Activated CD8-positive, alpha-beta T cell treated with anti-CD3 and anti-CD28 coated beads for 36 hours (primary cell): ENCODE measurements at places on chromosomes 11 and 22. TPM values are rescaled to one million over a fixed set of nuclear protein-coding genes. Genes with fewer than 3 reads are reported as not detected.

Gene GSTT2B
- total RNA-seq: not detected

Gene HSPB2
- total RNA-seq: not detected

Gene PHLDA2
- total RNA-seq: 3.7 TPM

Gene EMID1
- total RNA-seq: 0.14 TPM

Gene NOL12
- total RNA-seq: 36.8 TPM

Gene TMA7B
- total RNA-seq: 2.2 TPM

Gene PGA5
- not detected for total RNA-seq

Gene OR4A16
- total RNA-seq: not detected

Gene DRICH1
- total RNA-seq: 0.23 TPM

Gene TSSK2
- total RNA-seq: not detected

Gene GPR83
- total RNA-seq: 0.11 TPM

- no peak for DNase-seq
These were observed 3.8 kb upstream of the RHOD start for GRCh38 chr11:67052891-67053290.

DNA sequence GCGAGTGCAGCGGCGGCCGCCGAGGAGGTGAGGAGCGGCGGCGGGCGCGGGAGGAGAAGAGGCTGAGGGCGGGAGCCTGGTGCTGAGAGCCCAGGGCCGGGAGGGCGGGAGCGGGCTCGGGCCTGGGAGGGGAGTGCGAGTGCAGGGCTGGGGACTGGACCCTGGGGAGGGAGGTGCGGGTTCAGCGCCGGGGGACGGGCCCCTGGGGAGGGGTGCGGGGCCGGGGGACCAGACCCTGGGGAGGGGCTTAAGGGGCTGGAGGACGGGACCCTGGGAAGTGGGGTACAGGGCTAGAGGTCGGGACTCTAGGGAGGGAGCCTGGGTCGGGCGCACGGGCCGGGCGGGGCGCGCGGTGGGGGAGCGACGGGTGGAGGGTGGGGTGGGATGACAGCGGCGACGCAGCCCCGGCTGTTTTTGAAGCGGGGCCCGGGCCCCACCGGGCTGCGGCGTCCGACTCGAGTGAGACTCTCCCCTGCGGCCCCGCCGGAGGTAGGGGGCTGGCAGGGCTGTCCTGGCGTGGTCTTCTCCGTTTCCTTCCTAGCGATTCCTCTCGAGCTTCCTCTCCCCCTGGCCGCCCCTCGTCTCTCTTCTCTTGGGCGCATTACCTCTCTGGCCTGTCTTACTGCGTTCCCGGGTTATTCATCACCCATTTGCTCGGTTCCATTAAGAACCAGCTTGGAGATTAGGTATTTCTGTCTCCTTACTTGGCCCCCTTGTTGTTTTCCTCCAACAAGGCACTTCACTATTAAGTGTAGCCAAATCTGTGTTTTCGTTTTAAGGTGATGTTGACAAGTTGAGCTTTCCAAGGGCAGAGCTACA lies 754 bp downstream of the NUP50 start:
- DNase-seq: peak; percentile 40

- peak; percentile 69 for DNase-seq
These were observed at the start of gene APBB1 for GRCh38 chr11:6419009-6419631. Gene APBB1, minus strand, starts transcription at chr11:6419094. Its CDS starts 7,747 bp downstream, at chr11:6411347.

DNA sequence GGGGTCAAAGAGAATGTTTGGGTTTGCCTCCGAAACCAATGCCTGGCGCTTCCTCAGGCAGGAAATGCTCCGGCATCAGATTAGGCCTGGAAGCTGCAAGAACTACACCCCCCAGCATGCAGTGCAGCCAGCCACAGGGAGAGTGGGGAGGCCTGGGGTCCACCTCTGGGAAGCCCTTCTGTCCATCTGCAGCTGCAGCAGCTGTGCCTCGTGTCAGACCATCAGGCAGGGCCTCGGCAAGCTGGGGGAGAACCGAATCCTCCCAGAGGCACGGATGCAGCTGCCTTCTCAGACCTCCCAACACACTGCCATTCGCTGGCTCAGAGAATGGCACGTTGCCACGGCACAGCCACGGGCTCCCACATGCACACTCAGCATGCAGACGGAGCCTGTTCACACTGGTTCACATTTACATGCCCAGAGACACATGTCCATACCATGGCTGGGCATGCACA lies 57.4 kb downstream of the NECTIN1 start:
- DNase-seq: no peak

- DNase-seq: no peak
These were observed 12.3 kb downstream of the KCNJ5 start for GRCh38 chr11:128903248-128904061.

GRCh38 chr11:86397351-86397750 lies 22.7 kb downstream of the CCDC81 start:
- DNase-seq: no peak

GRCh38 chr11:61564936-61565696 lies 15.8 kb downstream of the SYT7 start:
- no peak for DNase-seq

DNA sequence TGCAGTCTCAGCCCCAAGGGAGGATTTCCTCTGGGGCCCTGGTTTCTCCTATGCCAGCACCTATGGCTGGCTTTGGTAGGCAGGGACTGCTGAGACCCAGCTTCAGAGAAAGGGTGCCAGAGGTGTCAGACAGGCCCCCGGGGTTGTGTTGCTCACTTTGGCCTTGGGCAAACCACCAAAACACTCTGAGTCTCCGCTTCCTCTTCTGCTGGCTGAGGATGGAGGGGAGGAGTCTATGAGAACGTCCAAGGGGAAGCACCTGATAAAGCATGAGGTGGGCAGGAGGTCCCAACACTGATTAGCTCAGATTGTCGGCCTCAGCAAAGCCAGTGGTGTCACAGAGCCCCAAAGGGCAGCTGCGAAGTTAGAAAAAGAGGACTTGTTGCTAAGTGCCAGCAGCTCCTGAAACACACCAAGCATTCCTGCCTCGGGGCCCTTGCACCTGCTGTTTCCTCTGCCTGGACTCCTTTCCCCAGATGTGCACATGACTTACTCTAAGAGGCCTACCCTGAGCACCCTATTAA lies 10.5 kb downstream of the SMTNL1 start:
- peak; percentile 54 for DNase-seq

DNA sequence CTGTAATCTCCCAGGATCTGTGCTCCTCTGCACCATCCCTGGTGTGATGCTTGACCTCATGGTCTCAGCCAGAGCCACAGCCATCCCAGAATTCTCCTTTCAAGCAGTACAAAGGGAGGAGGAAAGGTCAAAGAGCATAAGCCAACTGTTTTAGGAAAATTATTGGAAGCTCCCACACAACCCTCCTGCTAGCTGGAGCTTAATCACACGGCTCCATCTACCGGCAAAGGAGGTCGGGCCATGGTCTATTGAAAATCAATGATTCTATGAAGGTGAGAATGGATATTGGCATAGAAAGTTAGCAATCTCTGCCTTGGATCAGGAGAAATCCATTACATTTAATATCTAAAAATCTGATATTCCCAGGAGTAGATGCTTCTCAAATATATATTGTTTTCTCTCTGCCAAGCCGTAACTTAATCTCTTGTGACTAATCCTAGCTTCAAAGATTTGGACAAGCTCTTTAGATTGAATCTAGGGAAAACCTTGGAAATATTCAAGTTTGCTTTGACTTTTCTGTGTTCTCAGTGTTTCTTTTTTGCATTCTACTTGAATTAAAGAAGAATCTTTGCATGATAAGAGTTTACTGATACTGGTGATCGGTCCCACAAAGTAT lies 259.6 kb downstream of the NTM start:
- no peak for DNase-seq

- no peak for DNase-seq
These were observed 7.7 kb downstream of the LRRC32 start for GRCh38 chr11:76662656-76663485.

GRCh38 chr22:32874385-32874784 lies 72.9 kb downstream of the TIMP3 start:
- DNase-seq: no peak

DNA sequence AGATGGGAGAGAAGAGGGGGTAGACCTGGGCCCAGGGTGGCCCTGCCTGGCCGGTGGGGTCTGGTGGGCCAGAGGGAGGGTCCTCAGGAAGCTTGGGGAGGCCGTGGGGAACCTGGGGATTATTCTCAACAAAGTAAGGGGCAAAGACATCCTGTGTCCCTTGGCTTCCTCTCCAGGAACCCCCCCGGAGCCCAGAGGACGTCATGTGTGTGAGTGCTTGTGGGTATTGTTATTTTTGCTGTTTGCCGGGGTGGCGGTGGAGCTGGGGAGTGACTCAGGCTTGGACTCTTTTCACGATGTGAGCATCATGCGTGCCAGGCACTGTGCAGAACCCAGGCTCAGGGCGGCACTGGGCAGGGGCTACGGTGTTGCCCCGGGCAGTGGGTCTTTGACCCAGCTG lies 982 bp upstream of the SHANK3 start:
- DNase-seq: peak; percentile 46

- no peak for DNase-seq
These were observed 77.7 kb downstream of the C22orf31 start for GRCh38 chr22:28983788-28984441.

DNA sequence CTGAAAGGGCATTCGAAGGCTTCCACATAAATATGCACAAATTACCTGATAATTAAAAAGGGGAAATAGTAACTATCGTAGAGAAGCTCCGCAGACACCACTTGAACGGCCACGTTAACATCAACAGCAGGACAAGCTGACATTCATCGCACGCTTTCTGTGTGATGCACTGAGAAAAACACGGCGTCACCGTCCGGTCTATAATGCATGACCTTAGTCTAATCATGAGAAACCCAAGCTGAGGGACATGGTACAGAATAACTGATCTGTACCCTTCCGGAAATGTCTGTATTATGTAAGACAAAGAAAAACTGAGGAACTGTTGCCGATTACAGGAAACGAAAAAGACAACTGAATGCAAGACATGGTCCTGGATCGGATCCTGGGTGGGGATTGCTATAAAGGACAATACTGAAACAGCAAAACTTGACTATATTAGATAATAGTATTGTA lies 678 bp upstream of the RANGAP1 start:
- DNase-seq: peak; percentile 82

- DNase-seq: no peak
These were observed 26.4 kb upstream of the ARHGAP20 start for GRCh38 chr11:110738641-110739040.

DNA sequence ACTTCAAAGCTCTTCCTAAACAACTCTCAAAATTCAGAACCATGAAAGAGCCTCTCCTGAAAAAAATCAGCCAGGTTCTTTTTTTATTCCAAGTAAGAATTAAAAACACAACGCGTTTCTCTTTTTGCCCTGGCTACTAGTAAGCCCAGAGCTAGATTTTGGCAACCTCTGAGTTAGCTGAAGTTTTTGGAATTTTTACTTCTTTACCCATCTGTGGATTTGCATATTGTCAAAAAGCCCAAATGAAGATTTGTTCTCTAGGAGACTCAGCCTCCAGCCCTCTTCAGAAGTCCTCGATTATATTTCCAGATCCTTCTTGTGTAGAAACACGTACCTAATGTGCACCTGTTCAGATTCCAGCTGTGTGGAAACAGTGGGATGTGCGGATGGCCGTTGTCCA lies 517.9 kb downstream of the TBC1D22A start:
- DNase-seq: no peak

DNA sequence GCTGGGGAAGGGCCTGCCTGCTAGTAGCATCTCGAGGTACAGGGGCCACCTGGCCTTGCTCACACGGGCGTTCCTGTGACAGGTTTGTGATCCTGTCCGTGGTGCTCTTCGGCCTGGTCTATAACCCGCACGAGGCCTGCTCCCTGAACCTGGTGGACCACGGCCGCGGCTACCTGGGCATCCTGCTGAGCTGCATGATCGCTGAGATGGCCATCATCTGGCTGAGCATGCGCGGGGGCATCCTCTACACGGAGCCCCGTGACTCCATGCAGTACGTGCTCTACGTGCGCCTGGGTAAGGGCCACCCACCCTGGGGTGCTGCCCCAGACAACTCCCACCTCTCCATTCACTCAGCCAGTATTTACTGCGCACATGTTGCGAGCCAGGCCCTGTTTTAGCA lies 31.8 kb upstream of the MYRF start:
- DNase-seq: no peak

DNA sequence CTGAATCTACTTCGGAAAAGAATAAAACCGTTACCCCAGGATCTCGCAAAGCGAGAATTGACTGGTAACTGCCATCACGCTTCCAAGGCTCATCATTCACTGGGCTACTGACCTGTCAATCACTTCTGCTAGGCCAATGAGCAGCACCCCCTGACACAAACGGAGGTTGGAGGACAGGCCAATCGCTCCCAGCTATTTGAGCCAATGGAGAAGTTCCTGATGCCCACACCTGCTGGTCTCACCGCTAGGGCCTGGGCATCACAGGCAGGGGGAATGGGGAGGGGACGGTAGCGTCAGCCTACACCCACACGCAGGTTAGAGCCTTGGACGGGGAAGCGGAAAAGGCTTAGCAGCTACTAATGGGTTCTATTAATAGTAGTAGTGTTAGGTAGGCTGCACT lies 56.7 kb upstream of the CHST1 start:
- DNase-seq: no peak

- DNase-seq: no peak
These were observed 210.5 kb downstream of the CTTN start for GRCh38 chr11:70608568-70609470.

DNA sequence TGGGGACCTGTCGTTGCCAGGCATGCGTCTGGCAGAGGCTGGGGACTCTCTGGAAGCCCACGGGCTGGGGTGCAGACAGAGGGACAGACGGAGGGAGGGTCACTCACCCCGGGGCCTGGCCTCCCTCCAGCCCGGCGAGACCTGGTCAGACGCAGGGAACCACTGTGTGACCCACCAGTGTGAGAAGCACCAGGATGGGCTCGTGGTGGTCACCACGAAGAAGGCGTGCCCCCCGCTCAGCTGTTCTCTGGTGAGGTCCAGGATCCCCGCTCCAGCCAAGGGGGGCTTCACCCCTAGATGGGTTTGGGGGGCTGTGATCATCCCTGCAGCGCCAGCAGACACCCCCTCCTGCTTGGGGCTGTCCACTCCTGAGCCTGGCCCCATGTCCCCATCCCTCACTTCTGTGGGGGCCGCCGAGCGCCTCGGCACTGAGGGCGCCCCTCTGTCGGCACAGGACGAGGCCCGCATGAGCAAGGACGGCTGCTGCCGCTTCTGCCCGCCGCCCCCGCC lies 23.6 kb upstream of the MUC5B start:
- DNase-seq: no peak

GRCh38 chr11:65435981-65436411 lies 13.4 kb downstream of the NEAT1 start:
- no peak for DNase-seq

GRCh38 chr11:131910523-131911387 lies 540.3 kb downstream of the NTM start:
- DNase-seq: no peak

DNA sequence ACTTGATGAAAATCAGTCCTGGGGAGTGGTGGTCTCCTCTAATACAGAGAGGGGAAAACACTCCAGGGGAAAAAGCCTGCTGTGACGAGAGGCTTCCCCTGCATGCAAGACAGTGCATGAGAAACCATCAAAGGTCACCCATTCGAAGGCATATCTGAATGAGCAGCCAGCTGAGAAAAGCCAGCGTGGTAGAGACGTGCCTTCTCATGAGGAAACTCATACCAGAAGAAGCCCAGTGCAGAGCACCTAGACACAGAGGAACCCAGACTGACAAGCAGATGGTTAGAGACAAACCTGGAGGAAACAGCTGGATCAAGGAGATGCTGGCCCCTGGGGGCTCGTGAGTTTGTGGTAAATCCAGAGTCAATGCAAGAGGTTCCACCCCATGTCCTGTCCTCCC lies 534.8 kb downstream of the BRD1 start:
- DNase-seq: no peak

- no peak for DNase-seq
These were observed 11.1 kb upstream of the MPZL2 start for GRCh38 chr11:118275176-118275575.
